ENCODE measurements at places on chromosomes 11 and 22. TPM values are rescaled to one million over a fixed set of nuclear protein-coding genes. Genes with fewer than 3 reads are reported as not detected.

MS4A18 gene
- not detected for total RNA-seq

DNA sequence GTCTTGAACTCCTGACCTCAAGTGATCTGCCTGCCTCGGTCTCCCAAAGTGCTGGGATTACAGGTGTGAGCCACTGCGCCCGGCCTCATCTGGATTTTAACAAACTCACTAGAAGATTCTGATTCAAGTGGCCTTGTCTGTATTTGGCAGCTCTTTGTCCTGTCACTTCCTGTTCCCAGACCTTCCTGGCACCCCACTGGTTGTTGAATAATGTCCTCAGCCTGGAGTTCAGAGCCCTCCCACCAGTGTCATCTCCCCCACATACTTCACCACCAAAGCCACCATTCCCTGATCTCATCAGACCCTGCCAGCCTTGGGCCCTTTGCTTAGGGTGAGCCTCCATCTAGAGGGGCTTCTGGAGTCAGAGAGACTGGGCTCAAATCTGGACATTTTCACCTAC lies 3.3 kb downstream of the PELI3 start:
- no peak for DNase-seq

DNA sequence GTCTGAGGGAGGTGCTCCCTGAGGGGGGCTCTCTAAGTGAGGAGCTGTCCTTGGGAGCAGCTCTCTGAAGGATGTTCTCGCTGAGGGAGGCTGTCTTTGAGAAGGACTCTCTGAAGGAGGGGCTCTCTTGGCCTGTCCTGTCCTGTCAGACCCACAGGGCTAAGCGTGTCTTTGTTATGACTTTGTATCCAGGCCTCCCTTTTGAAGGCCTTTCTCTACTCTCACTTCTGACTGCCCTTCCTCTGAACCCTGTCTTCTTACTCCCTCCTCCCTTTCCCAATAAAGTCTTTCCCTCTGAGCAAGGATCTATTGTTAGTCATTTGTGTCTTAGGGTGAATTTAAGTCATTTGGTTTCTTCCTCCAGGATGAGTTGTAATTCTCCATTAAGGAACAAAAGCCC lies 330.1 kb upstream of the PLET1 start:
- no peak for DNase-seq

DNA sequence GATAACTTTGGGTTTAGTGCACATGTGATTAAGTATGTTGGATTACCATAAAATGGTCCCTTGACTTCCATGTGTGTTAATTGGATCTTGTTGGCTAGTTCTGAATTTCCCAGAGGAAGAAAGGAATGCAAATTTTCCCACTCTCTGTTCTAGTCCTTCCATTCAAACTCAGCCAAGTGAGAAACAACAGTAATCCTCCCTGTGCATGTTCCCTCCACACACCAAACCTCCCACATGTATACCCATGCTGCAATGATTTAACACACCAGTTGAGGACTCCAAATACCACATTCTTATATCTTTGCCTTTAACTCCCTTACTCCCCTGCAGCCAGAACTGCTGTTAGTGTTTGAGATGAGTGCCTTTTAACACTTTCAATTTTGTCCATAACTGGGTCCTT lies 1158.9 kb downstream of the DLG2 start:
- DNase-seq, result no peak
